Fibroblast of the aortic adventitia (primary cell): ENCODE measurements at places on chromosomes 2 and 18. TPM values are rescaled to one million over a fixed set of nuclear protein-coding genes. Genes with fewer than 3 reads are reported as not detected.

MYCN gene
- not detected in 2 replicates for total RNA-seq

BOLL gene
- total RNA-seq, result not detected in 2 replicates

CCDC148 gene
- total RNA-seq, result 0.72 and 9.1 TPM in 2 replicates

TUBA3E gene
- not detected in 2 replicates for total RNA-seq

DNA sequence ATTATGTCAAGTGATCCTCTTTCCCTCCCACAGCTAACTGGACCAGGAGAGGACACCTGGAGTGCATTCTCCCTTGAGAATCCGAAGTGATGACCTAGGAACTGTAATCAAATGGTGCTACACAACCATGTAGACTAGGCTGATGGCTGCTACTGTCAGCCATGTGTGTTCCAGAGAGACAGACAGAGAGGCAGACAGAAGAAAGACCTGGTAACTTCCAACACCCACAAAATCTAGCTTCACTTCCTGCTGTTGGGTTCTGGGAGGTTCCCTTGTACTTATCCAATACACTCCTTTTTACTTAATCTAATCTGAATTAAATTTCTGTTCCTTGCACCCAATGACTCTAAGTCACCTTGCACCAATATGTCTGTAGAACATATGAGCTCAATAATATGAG is 72.3 kb downstream of the AAK1 start:
- DNase-seq, result no peak

- no peak for DNase-seq
These were observed 97.7 kb downstream of the INO80D start for GRCh38 chr2:205988274-205988673.

- peak; percentile 92 for DNase-seq
These were observed 818.9 kb upstream of the ACVR2A start for GRCh38 chr2:147025646-147026585.

DNA sequence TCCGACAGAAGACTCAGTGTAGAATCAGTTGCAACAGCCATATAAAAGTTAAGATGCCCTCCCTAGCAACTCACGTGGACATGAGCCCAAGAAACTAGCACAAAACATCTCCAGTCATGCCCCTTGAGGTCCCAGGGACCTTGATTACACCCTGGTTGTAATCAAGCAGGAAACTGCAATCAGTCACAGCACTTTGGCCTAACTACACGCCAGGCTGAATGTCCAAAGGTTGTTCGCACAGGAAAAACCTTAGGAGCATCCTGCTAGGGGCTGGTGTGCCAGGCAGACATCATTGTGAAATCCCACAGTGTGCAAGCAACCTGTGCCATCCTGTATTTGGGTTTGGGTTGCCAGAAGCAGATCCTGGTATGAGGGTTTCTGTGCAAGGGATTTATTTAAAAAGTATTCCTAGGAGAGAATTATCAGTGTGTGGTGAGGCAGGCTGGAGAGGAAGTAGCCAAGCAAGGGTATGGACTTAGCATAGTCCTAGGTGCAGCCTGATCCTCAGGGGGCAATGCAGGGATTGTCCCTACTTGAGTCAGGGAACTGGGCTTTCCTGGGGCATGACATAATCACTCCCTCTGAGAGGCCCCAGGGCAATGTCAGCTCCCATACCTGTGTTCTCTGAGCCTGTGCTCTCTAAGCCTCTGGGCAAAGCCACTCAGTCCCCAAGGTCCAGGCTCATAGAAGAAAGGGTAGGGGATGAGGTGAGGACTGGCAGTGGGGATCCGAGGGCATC is 17.8 kb upstream of the SULT1C2 start:
- no peak for DNase-seq

- DNase-seq, result no peak
These were observed 239.8 kb downstream of the FHOD3 start for GRCh38 chr18:36537289-36537688.

DNA sequence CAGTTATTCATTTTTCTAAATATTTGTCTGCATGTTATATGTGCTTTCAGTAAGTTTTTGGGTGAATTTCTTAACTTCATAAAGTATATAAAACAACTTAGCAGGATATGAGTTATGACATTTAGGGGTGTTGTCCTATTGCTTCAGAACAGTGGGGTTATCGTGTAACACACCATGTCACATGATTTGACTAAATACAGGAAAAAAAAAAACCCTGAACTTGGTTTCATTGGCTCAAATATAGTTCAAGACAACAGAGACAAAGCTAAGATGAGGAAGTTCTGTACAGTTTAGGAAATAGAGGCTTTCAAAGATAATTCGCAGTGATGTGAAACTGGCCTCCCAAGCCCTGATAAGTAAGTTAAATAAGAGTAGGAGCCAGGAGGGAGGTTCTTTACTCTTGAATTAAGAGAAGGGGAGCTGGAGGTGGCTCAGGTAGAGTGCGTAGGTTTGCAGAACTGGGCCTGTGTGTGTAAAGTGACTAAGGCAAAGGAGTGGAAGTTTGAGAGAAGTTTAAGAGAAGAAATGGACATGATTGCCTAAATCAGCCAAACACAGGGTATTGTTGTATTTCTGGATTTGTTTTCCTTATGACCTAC is 53.9 kb downstream of the LIMS1 start:
- peak; percentile 55 for DNase-seq

GRCh38 chr2:226073496-226074160 is 674.1 kb downstream of the NYAP2 start:
- DNase-seq, result peak; percentile 39

DNA sequence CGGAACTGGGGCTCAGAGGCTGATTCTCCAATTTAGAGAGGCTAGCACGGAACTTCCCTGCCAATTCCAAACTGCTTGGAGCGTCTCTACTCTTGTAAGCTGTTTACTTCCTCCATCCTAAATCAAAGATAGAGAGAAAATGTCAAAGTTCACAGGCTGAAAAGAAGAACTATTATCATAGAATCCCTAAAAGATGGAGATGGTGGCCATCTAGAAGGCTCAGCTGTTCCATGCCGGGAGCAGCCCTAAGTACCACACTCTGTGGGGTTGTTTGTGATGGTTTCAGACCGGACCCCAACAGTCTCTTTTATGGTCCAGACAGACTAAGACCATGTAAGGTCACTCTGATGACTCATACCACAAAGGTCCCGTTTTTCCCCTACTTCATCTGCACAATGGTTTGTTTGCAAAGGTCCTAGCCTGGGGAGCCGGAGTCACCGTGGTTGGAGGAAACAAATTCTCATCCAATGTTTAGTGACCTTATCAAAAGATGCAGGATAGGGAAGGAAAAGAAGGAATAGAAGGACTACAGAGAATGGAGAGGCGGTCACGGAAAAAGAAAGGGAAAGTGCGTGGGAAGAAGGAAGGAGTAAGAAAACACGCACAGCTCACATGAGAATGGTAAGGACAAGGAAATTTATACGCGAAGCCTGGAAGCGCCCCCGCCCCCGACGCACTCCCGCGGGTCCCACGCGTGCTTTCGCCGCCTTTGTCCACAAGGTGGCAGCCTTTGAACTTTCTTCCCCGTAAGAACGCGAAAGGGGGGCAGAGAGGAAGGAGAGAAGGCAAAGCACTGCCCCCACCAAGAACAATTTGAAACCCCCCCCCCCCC is 453 bp upstream of the ANTXR1 start:
- peak; percentile 82 for DNase-seq

DNA sequence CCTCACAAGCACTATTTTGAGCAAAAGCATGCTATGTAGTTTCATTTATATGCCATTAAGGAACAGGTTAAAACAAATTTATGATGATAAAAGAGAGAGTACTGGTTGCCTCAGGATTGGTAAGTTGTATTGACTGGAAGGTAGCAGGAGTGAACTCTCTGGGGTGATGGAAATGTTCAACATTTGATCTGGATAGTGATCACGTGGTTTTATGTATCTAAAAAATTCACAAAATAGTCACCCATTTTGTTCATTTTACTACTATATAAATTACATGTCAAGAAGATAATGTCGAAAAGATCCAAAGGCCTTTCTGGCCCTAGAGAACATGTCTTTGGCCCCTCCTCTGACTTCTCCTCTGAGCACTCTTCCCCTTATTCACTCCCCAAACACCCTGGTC is 10.4 kb upstream of the RAPGEF4 start:
- no peak for DNase-seq

GRCh38 chr18:44582456-44582855 is 98.2 kb upstream of the SETBP1 start:
- no peak for DNase-seq
